NCI-H2081 treated with DMSO at 0.1 percent for 48 hours (cell line): ENCODE measurements at places on chromosomes 2 and 18.

- no peak for DNase-seq
Measured at GRCh38 chr2:36538335-36538734, 59.6 kb downstream of the FEZ2 start.

- DNase-seq = no peak
Measured at GRCh38 chr2:223870840-223871611, 33.6 kb upstream of the AP1S3 start.

DNA sequence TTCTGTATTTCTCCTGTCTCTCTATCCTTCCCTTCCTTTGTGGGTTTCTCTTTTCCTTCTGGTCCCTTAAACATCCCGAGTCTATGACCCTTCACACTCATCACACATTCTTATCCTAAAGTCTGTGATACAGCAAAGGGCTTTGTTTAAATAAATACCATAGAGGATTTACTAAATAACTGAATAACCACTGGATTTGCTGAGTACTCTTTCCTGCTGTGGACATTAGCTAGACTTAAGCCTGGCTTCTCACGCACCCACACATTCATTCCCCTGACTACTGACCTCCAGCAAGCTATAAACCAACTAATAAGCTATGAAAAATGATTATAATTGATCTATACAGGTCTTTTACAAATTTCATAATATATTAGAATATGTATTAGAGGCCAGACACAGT, 76.6 kb downstream of the COL4A3 start:
- no peak for DNase-seq

- no peak for DNase-seq
Measured at GRCh38 chr2:144631636-144632035, 111.7 kb upstream of the ZEB2 start.

DNA sequence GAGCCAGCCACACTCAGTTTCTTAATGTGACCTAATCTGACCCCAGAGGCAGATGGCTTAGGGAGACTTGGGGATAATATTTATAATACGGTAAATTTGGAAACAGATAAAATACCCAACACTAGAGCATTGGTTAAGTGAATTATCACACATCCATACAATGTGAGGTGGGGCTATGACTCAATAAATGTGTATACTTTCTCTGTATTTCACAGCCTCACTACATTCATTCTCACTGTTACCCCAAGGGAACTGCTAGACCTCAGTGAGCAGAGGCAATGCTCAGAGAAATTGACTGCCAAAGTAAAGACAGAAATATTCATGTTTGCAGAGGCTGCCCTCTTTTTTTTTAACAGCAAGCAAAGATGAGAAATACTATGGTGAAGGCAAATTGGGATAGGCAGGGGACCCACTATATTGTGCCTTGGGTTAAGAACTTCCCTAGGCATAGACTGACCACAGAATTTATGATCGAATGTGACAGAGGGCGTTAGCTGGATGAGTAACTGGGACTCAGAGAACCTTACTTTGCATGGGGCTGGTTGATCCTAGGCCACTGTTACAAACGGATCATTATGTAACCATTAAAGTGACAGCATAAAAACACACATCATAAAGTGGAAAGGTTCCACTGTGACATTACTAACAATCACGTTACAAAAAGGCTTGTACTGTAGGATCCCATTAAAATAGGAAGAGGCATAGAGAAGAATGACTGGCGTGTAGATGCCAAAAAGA, 246.0 kb upstream of the LYPD1 start:
- no peak for DNase-seq

- DNase-seq = no peak
Measured at GRCh38 chr2:172431463-172431862, 4.1 kb downstream of the ITGA6 start.

- DNase-seq = no peak
Measured at GRCh38 chr18:76099931-76100457, 395.0 kb downstream of the ZNF516 start.

GRCh38 chr2:77834360-77835002, 312.3 kb upstream of the LRRTM4 start:
- DNase-seq = no peak

GRCh38 chr18:36006997-36007396, 34.5 kb downstream of the RMP24 start:
- DNase-seq = no peak

DNA sequence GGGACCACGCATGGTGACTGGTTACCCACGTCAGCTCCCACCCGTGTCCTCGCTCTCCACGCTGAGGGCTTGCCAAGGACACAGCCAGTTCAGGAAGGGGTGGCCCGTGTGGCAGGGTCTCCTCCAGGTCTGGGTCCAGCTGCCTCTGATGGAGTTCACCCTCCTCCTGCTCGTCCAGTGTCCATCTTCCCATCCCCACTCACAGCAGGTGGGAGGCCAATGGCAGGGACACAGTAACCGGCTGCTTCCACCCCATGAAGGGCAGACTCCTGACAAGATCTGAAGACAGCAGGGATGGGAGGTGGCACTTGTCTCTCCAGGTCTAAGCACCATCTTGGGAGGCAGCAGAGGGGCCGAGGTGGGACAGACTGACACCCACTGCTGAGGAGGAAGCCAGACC, 106.4 kb downstream of the NDUFA10 start:
- DNase-seq = no peak

GRCh38 chr2:138652378-138652777, 127.8 kb downstream of the NXPH2 start:
- no peak for DNase-seq

GRCh38 chr2:20300656-20301055, 50.0 kb downstream of the PUM2 start:
- no peak for DNase-seq

- no peak for DNase-seq
Measured at GRCh38 chr18:44741085-44741484, 60.4 kb downstream of the SETBP1 start.

DNA sequence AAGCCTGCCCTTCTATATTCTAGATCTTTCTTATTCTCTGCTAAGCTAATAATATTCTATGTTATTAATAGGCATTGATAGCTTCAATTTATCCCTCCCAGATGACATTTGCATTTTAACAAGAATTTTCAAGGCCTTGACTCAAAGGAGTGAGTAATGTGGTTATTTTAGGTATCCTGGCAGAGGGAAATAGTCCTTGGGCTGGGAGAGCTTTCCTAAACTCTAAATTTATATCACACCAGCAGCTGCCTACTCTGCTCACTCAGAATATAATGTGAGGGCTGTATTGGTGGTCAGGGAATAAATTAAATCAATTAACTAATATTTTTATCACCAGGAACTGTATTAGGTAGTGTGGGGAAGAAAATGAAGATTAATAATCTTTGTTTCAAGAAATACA, 74.8 kb upstream of the ADAM23 start:
- no peak for DNase-seq

- DNase-seq = no peak
Measured at GRCh38 chr2:94999431-94999883, 26.1 kb upstream of the MAL start.

- no peak for DNase-seq
Measured at GRCh38 chr2:268323-268722, 3.6 kb downstream of the ACP1 start.

DNA sequence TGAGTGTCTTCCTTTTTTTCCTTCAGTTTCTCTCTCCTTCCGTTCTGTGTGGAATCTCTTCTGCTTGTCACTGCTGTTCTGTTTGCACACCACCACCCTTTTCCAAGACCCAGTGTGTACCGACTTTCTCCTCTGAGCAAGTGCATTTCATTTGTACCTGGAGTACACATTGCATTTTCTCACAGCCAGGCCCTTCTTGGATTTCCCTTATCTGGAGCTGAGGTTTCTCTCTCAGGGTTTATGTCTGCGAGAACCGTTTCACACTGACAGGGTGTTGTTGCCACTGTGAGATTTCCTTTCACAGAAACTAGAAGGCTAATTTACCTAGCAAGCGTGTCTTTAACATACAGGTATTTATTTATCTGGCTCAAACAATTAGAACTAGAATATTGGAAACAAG, 26.2 kb downstream of the NCOA1 start:
- DNase-seq = no peak

GRCh38 chr18:60389314-60389713, 16.7 kb upstream of the MC4R start:
- DNase-seq = no peak

DNA sequence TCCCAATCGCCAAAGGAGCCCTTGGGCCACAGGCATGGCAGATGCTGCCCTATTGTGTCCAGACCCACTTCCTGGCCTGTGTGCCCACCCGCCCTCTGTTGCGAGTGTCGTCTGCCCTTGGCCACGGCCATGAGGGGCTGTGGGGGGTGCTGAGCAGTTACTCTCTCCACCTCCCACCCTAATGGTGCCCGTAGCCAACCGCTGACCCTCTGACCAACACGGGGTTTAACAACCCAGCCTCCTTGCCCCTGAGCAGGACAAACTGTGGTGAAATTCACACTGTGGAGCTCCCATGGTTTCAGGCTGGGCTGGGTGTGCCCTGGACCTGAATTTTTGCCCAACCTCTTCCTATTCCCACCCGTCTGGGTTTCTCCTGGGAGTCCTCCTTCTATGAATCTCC, 145.7 kb upstream of the HDAC4 start:
- DNase-seq = no peak

DNA sequence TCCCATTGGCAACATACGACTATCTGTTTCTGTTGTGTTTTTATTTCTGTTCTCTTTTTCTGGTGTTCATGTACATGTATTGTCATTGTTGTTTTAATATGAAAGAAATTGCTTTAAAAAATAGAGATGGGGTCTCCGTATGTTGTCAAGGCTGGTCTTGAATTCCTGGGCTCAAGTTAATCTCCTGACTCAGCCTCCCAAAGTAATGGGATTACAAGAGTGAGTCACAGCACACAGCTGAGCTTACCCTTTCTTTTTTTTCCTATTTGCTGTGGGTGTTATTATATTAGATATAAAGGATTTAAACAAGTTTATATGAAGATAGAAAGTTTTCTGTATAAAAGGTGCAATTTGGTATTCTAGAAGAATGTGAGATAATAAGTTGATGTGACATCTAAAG, 554.6 kb downstream of the DSC3 start:
- DNase-seq = no peak

GRCh38 chr2:25375989-25376545, 34.3 kb upstream of the DNMT3A start:
- no peak for DNase-seq

GRCh38 chr2:64637931-64638330, 15.8 kb downstream of the SERTAD2 start:
- DNase-seq = no peak

DNA sequence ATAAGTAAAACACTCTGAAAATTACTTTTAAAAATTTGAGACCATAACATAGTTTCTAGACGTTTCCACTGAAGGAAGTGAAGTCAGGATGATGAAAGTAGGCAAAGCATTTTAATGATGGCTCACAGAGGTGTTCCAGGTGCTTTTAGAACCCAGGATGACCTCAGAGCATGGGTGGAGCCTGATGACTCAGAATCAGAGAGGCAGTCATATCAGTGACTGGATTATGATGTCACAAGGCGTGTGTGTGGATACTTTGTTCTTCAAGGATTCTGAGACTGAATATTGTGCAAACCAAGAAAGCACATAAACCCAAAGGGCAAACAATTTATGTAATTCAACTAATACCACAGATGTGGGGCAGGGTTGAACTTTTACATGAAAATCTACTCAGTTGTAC, 208.0 kb upstream of the FBXO11 start:
- DNase-seq = no peak
